Stimulated activated CD8-positive, alpha-beta memory T cell treated with anti-CD3 and anti-CD28 coated beads, Interleukin-7, amount 100 ng/mL, for 24 hours (primary cell): ENCODE measurements at places on chromosomes 7 and 10.

DNA sequence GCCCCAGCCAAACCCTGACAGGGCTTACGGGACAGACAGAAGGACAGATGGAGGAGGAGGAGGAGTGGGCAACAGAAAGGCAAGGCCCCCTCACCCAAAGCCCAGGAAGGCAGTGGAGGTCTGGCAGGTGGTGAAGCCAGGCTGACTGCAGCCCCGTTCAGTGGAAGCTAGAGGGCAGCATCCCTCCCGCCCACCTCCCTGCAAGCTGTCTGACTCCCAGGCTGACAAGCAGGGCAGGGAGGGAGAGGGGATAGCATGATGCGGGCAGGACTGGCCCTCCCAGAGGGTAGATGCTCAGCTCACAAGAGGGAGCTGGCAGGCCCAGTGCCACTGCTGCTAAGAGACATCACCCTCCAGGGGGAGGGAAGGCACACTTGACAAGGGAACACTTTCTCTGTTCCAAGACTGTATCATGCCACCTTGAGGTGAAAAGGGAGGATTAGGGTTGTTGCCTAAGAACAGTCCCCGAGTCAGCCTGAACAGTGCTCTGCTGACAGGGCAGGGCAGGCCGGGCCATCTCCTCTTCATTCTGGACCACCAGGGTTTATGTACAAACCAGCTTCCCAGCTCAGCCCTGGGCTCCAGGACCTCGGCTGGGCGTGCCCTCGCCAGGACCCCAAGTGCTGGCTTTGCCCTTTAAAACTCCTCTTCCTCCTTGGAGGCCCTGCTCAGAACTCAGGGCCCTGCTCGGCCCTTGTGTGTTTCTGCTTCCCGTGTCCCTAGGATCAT lies 61.8 kb downstream of the RASGEF1A start:
- DNase-seq = peak; percentile 22

DNA sequence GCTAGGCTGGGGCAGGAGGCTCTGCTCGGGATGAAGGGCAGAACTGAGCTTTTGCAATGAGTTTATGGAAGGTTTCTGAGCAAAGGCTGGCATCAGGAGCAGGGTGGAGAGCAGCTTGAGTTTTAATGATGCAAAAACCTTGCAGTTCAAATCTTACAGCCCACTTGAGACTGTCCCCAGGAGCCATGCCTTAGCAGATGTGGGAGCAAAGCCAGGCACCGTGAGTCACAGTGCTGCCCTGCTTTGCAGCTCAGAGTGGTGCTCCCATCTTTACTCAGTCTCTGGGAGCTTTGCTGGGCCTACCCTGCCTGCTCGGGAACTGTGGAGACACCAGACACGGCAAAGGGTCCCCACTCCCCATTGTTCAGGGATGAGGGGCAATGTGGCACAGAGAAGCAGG lies 122.4 kb upstream of the NPS start:
- DNase-seq = no peak

- DNase-seq = no peak
Measured at GRCh38 chr10:89549510-89549909, 14.1 kb upstream of the SLC16A12 start.

DNA sequence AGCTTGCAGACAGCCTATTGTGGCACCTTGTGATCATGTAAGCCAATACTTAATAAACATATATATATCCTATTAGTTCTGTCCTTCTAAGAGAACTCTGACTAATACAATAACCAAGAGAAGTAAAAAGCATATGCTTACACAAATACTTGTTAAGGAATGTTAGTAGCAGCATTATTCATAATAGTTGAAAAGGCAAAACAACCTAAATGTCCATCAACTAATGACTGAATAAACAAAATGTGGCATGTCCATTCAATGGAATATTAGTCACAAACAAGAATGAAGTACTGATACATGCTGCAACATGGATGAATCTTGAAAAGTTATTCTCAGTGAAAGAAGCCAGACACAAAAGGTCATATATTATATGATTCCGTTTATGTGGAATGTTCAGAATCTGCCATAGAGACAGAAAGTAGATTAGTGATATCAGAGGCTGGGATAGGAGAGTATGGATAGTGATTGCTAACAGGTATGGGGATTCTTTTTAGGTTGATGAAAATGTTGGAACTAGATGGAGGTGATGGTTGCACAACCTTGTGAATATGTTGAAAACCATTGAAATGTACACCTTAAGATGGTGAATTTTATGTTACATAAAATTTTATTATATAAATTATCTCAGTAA lies 112.5 kb upstream of the UNC5B start:
- no peak for DNase-seq

DNA sequence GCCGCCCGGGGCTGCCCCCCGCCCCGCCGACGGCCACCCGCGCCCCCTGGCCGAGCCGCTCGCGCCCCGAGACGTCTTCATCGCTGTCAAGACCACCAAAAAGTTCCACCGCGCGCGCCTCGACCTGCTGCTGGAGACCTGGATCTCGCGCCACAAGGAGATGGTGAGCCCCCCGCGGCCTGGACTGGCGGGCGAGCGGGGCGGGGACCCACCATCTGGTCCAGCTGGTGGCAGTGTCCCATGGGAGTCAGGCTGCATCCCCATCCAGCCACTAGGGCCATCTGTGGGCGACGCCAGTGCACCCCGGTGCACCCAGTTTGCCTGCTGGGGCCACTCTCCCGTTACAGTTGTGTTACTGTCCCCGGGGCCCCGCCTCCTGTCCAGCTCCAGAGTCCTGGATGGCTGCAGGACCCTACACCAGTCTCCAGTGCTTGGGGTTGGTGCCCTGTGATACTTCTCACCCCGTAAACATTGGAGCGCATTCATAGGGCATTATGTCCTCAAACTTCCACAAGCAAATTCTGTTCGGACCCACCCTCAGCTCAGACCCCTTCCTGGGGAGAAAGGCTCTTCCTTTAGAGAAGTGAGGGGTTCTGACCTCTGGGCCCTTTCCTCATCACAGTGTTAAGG lies 672 bp downstream of the LFNG start:
- DNase-seq = no peak

DNA sequence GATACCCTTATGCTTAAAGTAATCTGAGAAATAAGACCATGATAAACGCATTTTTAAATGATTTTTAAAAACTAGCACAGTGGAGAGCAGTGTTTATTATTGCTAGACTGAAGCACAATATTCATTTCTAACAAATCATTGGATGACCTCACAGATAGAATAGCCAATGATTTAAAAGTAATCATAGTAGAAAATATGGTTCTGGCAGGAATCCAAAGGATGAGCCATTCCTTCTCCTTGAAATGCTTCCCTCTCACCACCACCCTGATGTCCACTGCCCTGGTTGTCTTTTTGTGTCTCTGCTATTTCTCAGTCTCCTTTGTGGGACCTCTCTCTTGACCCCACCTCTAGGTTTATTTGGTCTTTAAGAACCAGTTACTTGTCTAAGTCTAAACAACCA lies 64.9 kb downstream of the PRKG1 start:
- DNase-seq = no peak

DNA sequence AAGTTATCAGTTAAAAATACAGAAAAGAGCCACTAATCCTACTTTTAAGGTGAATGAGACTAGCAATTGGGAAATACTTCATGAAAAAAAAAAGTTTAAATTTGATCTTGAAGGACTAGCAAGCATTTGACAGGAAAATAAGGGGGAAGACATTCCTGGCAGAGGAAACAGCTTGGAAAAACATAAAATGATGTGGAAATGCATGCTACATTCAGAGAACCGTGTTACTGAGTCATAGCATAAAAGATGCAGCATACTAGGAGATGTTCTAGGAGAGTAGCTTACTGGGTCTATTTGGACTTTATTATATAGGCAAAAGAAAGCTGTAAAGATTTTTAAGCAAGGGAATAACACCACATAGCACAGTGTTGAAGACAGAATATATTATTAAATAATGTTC lies 108.6 kb upstream of the COL1A2 start:
- no peak for DNase-seq

GRCh38 chr7:44145969-44146911 lies 5.1 kb upstream of the MYL7 start:
- DNase-seq = peak; percentile 28

DNA sequence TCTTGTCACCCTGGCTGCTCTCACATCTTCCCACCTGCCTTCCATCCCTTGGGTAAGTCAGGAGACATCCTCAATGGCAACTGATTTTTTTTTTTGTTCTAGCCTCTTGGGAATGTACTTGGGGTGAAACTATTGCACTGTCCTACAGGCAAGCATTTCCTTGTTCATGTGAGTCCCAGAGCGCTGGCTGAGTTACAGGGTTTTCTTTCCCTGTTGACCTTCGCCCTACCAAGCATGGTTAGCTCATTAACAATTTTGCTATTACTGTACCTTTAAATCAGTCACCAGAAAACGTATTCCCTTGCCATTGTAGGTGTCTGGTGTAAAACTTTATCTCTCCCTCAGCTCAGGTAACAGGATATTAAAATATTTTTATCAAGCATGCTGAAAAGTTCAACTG lies 98.9 kb downstream of the PRLHR start:
- DNase-seq = no peak

- no peak for DNase-seq
Measured at GRCh38 chr10:125621052-125621451, 61.9 kb downstream of the TEX36 start.

- no peak for DNase-seq
Measured at GRCh38 chr10:23556727-23557440, 118.0 kb downstream of the OTUD1 start.

GRCh38 chr10:89330537-89331212 lies 2.9 kb downstream of the IFIT3 start:
- no peak for DNase-seq

GRCh38 chr7:158397885-158398284 lies 189.7 kb downstream of the PTPRN2 start:
- DNase-seq = no peak

DNA sequence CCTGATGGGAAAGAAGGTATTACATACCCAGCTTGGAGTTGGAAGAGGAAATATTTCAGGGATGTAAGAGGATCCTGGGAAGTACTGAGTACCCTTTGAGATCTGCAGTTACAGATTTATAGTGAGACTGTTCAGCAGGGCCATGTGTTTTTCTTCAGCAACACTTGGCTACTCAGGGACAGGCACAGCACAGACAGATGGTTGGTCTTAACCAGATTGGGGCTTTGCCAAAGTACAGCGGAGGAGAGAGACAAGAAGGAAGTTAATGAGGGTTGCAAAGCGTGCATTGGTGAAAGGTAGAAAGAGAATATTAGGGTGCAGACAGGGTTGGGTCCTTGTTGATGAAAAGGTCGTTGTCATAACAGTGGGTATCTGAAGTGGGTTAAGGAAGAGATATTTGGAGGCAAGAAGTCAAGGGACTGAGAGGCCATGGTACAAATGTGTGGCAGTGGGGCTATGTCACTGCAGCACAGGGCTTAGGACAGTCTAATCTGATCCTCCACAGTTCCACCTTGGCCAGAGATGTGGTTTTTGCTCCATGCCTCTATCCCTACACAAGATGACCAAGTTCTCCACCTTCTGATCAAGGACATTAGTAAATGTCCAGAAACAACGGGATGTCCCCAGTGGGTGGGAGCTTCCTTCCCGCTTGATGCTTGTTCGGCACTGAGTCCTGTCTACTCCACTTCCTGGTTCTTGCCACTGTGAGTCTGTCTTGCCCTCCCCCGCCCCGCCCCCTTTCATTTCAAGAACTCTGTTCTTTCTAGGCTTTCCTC lies 18.9 kb upstream of the DNAJC1 start:
- DNase-seq = peak; percentile 18

DNA sequence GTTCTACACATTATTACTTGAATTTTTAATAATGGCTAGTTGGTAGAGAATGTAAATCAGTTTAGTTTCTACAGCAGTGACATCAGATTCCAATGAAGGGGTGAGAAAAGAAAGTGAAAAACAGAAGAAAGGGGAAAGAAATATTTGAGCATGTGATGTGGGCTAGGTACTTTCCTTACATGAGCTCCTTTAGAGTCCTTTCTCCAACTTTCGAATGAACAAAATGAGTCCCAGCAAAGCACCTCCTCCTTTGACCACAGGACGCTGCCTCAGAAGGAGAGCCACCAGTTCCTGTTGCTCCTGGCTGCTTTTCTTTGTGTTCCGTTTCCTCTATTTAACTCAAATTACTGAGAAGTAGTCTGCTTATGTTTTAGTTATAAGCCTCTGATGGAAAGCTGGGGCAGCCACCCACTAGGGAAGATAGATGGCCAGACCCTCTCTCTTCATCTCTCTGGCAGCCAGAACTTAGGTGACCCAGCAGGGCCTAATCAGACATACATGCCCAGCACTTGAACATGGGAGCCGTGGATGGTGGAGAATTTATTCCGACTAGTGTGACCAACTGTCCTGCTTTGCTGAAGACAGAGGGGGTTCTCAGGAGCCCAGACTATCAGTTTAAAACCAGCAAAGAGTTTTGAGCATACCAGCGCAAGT lies 82.4 kb upstream of the NME8 start:
- no peak for DNase-seq

DNA sequence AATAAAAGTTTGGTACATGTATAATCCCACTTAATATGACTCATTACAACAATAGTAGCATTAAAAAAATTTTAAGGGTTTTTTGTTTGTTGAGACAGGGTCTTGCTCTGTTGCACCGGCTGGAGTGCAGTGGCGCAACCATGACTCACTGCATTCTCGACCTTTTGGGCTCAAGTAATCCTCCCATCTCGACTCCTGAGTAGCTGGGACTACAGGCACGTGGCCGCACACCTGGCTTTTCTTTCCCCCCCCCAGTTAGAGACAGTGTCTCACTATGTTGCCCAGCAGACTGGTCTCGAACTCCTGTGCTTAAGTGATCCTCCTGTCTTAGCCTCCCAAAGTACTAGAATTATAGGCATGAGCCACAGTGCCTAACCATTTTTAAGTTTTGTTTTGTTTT lies 40.7 kb downstream of the KMT2C start:
- DNase-seq = no peak

DNA sequence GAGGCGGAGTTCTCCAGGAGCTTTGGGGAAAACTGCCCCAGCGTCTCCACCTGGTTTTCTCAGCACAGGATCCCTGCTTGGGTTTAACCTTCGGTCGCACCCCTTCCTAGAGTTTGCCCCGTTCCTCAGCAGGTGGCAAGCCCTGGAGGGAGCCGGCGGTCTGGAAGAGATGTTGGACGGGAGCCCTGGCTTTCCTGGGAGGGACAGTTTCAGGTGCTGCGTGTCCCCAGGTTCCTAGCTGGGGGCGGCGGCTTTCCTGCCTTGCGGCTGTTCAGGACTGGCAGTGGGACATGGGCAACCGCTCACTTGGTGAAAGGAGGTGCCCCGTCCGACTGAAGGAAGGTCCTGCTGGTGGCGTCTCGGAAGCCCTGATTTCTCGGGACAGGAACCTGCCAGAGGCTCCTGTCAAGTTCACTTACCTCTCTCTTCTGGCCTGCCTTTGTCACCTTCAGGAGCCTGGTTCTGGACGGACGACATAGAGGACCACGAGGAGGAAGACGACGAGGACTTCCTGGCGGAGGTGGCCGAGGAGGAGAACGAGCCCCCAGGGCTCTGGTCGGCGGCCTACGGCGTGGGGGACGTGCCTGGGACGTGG lies 14.8 kb downstream of the ZNF316 start:
- DNase-seq = no peak

- no peak for DNase-seq
Measured at GRCh38 chr7:46900312-46901263, 681.3 kb downstream of the TNS3 start.

DNA sequence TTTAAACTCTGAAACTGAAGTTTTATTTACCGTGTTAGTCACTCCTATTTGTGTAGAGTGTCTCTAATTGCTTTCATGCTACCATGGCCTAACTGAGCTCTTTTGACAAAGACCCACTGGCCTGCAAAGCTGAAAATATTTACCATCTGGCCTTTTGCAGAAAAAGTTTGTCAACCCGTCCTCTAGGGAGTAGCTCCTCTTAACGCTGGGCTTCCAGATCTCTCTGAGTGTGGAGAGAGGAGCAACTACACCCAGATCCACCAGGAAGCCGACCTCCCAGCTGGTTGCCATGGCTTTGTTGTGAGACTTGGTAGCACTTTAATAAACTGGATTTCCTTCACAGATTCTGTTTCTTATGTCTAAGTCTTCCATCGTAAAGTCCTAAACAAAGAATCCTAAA lies 4.2 kb upstream of the C10orf71 start:
- DNase-seq = no peak
